ENCODE measurements at places on chromosomes 7 and 10. TPM values are rescaled to one million over a fixed set of nuclear protein-coding genes. Genes with fewer than 3 reads are reported as not detected.

Gene KLLN
- not detected for total RNA-seq

Gene ACBD7
- 2.2 TPM for total RNA-seq

Gene LRRC17
- 2.2 TPM for total RNA-seq

Gene AIMP2
- total RNA-seq = 34.3 TPM

Gene TWIST1
- total RNA-seq = 18.3 TPM
